Stimulated activated CD4-positive, alpha-beta T cell treated with anti-CD3 and anti-CD28 coated beads, Interleukin-1b, Interleukin-23, amount 100 ng/mL, for 1 hour (primary cell): ENCODE measurements at places on chromosomes 5 and 9.
A peak's percentile ranks its signal among the peaks of the same experiment; 100 is the strongest.

GRCh38 chr5:139108063-139108824 lies 89.9 kb downstream of the SIL1 start:
- DNase-seq: no peak

DNA sequence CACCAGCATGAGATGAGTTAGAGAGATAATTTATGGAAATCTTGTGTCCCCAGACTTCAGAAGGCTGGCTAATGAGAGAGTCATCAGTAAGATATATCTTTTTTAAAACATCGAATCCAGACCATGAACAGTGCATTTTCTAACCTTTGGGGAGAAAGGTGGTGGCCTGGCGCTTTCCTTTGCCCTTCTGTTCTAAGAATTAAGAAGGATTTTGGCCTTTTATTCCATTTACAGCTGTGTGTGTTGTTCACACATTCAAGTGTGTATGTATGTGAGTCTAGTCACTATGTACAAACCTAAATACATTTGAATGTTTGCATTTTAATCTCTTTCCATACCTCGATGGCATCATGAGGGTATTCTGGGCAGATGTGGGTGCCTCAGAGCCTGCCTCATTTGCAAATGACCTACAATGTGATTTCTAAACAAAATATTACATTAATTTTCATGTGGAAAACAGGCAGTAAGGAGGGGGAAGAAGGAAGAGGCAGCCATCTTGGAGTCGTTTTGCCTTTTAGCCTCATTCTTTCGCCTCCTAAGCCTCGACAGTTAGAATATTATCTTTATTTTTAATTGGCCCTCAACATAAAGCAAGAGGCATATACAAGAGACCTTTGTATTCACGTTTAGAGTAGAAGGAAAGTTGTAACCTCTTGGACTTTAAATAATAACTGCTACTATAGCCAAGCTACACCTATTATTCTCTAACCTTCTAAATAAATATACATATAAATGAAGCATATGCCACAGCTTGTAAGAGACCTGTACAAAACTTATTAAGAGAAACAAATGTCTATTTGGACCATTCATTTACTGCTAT lies 125.3 kb upstream of the TMEM161B start:
- no peak for DNase-seq

- no peak for DNase-seq
These were observed 530.5 kb downstream of the SEMA5A start for GRCh38 chr5:9015260-9015936.

GRCh38 chr5:15008921-15009320 lies 137.3 kb upstream of the ANKH start:
- no peak for DNase-seq

- no peak for DNase-seq
These were observed 14.2 kb upstream of the RALGDS start for GRCh38 chr9:133135146-133135745.

DNA sequence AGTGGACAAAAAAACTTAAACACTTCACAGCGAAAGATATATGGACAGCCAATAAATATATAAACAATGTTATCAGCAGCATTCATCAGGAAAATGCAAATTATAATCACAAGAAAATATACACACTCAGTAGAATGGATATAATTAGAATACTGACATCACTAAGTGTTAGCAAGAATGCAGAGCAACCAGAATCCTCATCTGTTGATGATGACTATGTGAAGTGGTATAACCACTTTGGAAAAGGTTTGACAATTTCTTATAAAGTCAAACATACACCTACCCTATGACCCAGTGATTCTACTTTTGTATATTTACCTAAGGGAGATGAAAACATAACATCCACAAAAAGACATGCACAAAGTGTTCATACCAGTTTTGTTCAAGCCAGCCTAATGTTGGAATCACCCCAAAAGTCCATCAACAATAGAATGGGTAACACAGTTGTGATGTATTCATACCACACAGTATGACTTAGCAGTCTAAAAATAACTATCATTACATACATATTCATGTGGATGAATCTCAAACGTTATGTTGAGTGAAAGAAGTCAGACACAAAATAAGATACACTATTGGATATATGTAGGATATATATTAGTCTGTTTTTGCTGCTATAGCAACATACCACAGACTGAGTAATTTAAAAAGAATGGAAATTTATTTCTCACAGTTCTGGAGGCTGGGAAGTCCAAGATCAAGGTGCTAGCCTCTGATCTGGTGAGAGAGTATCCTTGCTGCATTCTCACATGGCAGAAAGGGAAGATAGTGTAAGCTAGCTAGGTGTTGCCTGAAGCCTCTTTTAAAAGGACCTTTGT lies 148.8 kb upstream of the ADAMTSL1 start:
- no peak for DNase-seq

GRCh38 chr9:117122102-117122501 lies 292.8 kb downstream of the ASTN2 start:
- no peak for DNase-seq

GRCh38 chr5:2272039-2272438 lies 389.3 kb upstream of the IRX4 start:
- no peak for DNase-seq

DNA sequence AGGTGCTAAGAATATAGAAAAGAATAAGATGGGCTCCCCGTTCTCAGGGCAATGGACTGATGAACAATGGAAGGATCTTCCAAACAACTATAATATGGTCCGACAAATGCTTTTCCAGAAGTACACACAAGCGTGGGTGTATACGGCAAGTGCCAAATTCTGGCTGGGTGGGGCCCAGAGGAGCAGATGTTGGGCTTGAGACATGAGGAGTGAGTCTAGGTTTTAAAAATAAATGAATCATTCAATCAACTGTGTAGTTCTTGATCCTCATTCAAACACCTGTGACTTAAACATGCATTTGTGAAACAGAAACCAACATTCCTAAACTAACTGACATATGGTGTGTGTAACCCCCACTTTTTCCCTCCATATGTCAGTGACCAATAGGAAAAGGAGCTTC lies 47.9 kb downstream of the MFAP3 start:
- no peak for DNase-seq

DNA sequence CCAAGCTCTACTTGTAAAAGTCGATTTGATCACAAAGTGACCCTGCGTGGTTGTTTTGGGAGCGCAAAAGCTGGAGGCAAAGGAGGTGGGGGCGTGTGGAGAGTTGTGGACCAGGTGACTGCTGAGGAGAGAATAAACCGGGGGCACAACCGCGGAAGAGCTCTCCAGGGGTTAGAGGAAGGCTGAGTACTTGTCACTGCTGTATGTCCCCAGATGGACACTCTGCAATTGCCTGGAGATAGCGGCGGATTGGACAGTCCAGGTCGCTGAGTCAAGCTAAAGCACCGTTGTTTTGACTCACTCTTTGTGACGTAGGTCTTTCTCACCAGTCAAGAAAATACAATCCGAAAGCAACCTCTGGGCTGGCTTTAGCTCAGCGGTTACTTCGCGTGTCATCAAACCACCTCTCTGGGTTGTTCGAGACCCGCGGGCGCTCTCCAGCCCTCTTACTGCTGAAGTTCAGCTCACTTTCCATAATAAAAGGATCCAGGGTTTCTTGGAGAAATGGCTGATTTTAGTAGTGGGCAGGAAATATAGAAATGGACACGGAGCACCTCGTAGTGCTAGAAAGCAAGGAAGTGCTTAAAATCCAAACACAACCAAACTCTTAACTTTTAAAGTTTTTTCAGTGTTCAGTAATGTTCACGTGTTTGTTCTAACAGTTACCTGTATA lies 25.7 kb downstream of the ZMAT2 start:
- DNase-seq: peak; percentile 15

DNA sequence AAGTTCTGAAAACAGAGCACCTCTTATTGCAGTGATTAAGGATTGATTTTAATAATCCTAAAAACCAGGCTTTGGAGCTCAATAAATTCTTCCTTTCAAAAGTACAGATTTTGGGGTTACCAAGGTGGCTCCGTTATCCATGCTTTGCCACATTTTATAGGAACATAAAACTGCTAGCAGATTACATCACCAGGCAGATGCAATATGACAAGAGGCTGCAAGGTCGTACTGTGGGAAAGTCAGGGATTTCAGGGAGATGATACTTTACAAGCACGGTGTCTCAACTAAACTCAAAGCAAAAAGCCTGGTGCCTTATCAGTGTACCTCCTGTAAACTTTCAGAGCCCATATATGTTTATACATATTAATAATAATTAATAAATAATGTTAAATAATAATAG lies 28.6 kb downstream of the ADAMTSL1 start:
- no peak for DNase-seq

DNA sequence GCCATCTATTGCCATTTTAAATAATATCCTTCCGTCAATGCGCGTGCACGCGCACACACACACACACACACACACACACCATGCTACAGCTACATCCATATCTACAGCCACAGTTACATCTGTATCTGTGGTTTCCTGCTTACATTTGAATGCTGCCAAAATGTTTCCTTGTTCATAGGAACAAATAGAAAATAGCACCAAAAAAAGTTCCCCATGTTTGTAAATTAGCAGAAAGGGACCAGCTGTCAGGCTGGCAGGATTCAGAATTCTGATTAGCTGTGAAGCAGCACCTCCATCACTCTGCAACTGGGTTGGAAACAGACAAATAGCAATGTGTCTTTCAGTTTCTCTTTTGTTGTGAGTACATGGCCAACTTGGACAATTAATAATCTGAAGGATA lies 601.5 kb downstream of the IRX1 start:
- no peak for DNase-seq

DNA sequence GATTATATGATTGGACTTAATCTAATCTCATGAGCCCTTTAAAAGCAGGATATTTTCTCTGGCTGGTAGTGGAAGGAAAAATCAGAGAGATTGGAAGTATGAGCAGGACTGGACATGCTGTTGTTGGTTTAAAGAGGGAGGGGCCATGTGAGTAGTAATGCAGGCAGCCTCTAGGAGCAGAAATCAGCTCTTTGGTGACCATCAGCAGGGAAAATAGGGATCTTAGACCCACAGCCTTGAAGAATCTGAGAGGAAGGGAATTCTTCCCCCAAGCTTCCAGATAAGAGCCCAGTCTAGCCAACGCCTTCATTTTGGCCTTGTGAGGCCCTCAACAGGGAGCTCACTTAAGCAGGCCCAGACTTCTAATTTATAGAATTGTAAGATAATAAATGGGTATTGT lies 9.5 kb downstream of the SH3GL2 start:
- DNase-seq: no peak

DNA sequence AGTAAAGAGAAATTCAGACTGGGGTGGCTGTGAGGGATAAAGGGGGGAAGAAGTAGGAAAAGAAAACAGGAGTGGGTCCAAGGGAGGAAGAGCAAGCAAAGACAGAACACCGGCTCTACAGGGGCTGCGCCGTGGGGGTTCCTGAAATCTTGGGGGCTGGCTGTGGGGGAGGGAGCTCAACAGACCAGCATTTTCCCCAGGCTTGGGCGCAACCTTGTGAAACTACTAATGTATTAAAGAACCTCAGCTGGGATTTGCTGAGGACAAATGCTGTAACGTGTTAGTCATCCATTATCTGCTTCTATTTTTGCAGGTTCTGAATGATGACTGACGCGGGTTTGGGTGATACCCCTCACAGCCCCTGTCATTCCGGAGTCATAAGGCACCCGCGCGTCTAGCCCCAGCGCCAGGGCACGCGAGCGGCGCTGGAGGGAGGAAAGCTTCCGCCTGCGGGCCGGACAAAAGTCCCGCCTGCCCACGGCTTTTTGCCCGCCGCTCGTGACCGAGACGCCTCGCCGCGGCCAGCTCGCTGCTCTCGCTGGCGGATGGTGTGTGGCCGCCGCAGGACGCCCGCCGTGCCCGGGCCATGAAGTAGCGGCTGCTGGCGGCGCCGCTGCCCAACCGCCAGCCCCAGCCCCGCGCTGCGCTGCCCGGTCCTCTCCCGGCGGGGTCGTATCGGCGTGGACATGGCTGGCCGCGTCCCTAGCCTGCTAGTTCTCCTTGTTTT lies 110.6 kb downstream of the PAM start:
- no peak for DNase-seq

GRCh38 chr5:176492431-176492830 lies 44.2 kb downstream of the FAF2 start:
- no peak for DNase-seq

GRCh38 chr5:42217791-42218190 lies 205.4 kb upstream of the GHR start:
- no peak for DNase-seq

GRCh38 chr5:42894057-42894456 lies 82.4 kb upstream of the SELENOP start:
- no peak for DNase-seq
